ENCODE measurements at places on chromosomes 16 and 17.

- DNase-seq, result no peak
Observed at GRCh38 chr16:58516768-58517107, 1.4 kb downstream of the SETD6 start.

DNA sequence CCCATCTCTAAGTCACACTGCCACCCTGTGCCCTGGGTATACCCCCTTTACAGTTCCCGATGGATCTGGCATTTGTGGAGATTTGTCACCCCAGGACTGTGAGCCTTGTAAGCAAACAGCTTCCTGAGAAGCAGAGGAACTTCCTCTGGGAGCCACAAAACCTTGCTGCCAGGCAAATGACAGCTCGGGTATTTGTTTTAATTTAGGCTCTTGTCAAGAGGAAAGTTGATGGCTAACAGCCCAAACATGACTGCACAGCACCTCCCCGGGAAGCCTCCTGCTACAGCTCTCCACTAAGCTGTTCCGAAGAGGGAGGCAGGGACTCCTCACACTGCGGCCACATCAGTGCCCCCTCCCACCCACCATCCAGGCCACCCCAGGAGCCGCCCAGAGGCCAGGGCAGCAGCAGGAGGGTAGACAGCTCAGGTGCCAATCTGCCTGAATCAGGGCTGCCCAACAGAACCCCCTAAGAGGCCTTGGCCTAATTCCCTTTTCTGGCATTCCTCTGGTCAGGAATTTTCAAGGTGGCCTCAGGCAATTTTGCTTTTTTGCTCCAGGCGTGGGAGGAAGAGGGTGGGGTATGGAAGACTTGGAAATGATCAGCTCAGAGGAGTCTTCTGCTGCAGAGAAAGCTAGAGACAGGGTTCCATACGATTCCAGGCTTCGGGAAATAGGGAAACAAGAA lies 2.6 kb downstream of the ABR start:
- no peak for DNase-seq

DNA sequence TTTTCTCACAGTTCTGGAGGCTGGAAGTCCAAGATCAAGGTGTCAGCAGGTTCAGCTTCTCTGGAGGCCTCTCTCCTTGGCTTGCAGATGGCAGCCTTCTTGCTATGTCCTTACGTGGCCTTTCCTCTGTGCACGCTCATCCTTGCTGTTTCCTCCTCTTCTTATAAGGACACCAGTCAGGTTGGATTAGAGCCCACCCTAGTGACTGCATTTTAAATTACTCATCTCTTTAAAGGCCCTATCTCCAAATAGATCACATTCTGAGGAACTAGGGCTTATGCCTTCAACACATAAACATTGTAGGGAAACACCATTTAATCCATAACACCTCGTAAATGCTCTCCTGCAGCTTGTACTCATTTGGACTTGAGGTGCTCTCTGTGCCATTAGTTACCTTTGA lies 36.3 kb downstream of the DHRS7C start:
- DNase-seq, result no peak

DNA sequence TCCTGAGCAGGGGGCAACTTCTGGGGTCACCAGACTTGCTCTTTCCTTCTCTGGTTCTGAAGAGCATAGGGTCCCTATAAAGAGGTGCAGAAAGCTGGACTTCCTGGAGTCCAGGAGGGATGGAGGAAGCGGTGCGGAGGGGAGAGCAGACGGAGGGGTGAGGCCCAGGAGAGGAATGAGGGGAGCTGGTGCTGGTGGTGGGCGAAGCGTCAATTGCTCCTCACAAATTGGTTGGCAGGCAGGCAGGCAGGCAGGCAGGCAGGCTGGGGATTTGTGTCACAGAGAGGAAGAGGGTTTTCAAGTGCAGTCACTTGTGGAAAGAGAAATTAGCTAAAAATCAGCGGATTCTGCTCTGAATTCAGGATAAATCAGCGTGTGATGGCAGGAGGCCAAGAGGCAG lies 133.7 kb upstream of the CDC42EP4 start:
- DNase-seq, result no peak

- no peak for DNase-seq
Observed at GRCh38 chr16:78444-79150, 572 bp downstream of the MPG start.

DNA sequence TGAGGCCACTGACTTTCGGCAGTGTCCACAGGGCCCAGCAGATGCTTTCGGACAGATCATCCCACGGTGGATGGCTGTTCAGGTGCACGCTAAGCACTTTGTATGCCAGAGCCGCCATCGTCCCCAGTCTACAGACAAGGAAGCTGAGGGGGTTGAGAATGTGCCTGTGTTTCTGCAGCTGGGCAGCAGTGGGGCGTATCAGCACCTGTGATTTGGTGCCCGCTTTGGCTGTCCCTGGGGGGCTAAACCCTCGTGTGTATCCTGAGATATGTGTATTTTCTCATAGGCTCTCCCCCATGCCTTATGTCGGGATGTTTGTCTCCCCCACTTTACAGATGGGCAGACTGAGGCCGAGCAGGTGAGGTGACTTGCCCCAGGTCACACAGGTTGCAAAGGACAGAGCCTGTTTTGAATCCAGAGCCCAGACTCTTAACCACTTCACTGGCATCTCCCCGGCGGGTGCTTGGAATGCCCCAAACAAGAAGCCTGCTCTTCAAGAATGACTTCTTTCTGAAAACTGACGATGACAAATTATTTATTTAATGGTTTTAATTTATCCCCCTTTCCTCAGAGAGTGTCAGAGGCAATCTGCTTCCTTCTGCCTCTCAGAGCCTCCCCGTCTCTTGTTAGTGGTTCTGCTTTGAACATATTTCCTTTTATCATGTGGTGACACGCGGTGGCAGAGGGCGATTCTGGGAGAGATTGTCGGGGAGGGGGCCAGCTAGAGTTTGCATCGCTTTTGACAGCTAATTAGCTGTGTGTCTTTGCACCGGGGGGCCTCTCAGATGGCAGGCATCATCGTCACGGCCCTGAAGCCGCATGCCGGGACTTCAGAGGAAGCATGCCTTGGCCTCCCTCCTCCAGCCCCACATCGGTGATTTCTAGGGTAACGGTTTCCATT lies 149.6 kb upstream of the CIBAR2 start:
- no peak for DNase-seq

GRCh38 chr17:17987187-17987896 lies 14.7 kb downstream of the DRC3 start:
- DNase-seq, result no peak
